Chondrocyte (in vitro differentiated cells): ENCODE measurements at places on chromosomes 5 and 9.

GRCh38 chr5:125043781-125044391 lies 297.4 kb upstream of the ZNF608 start:
- DNase-seq = no peak

DNA sequence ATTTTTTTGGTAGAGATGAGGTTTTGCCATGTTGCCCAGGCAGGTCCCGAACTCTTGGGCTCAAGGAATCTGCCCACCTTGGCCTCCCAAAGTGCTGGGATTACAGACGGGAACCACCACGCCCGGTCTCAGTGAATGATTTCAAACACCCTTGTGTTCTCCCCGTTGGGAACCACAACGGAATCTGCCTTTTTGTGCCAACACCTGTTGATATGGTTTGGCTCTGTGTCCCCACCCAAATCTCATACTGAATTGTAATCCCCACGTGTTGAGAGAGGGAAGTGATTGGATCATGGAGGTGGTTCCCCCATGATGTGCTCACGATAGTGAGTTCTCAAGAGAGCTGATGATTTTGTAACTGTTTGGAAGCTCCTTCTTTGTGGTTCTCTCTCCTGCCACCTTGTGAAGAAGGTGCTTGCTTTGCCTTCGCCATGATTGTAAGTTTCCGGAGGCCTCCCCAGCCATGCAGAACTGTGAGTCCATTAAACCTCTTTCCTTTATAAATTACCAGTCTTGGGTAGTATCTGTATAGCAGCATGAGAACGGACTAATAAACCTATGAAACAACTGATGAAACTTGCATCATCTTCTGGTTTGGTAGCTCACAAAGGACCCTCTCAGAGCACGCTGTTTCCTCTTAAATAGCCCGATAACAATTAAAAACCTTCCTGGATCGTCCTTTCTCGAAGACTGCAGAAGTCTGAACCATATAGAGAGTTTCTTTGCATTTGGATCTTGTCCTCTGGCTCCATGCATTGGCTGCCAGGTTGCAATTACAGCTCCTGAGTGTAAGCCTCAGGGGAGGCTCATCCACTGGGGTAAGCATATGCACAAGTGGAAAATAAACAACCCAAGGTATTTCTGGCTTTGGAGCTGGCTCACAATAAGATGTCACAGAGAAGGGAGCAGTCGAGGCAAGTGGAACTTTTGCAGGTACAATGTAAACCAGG lies 91.5 kb downstream of the SPRY4 start:
- DNase-seq = no peak

- DNase-seq = no peak
Observed at GRCh38 chr5:177537389-177538361, 16.7 kb downstream of the FAM193B start.

- no peak for DNase-seq
Observed at GRCh38 chr5:76709762-76710161, 6.2 kb upstream of the F2R start.

DNA sequence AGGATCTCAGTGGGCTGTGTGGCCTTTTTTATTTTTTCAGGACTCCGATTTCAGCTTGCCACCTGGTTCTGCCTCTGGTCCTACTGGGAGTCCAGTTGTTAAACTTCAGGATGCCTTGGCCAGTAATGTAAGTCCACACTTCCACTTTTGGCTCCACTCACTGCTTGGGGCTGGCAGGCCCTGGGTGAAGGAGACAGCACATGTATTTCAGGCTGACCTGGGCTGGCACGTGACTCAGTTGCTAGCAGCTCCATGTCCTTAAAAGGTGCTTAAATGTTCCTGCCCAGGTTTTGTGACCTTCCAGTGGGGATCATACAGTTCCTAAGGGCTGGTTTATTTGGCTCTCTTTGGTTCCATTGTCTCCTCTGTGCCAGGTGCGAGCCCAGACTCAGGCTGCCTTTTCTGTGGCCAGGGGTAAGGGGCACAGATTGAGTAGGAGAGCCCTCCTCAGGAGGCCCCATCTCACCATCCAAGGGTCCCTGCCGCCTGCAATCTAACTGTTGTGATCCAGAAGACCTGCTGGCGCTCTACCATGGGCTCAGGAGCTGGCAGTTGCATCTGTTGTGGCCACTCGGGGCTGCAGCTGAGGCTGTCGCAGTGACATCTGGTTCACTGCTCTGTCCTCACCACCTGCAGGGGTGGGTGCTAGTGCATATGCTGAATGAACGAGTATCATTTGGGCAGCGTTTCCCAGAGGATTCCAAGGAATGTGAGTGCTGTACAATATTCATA lies 19.2 kb upstream of the POMT1 start:
- peak; percentile 38 for DNase-seq

- no peak for DNase-seq
Observed at GRCh38 chr5:172380301-172380986, 73.9 kb downstream of the SH3PXD2B start.

- no peak for DNase-seq
Observed at GRCh38 chr5:8528106-8528505, 659.2 kb downstream of the MTRR start.

GRCh38 chr5:108655750-108656450 lies 91.8 kb upstream of the FER start:
- DNase-seq = no peak

- DNase-seq = no peak
Observed at GRCh38 chr9:120475341-120475740, 104.6 kb downstream of the CDK5RAP2 start.

DNA sequence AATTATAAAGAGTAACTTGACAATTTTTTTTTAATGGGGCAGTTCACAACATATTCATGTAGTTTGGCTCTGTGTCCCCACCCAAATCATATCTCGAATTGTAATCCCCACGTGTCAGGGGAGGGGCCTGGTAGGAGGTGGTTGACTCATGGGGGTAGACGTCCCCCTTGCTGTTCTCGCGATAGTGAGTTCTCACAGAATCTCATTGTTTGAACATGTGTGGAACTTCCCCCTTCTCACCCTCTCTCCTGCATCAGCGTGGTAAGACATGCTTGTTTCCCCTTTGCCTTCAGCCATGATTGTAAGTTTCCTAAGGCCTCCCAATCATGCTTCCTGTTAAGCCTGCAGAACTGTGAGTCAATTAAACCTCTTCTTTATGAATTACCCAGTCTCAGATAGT lies 40.7 kb downstream of the FBXW11 start:
- DNase-seq = no peak

DNA sequence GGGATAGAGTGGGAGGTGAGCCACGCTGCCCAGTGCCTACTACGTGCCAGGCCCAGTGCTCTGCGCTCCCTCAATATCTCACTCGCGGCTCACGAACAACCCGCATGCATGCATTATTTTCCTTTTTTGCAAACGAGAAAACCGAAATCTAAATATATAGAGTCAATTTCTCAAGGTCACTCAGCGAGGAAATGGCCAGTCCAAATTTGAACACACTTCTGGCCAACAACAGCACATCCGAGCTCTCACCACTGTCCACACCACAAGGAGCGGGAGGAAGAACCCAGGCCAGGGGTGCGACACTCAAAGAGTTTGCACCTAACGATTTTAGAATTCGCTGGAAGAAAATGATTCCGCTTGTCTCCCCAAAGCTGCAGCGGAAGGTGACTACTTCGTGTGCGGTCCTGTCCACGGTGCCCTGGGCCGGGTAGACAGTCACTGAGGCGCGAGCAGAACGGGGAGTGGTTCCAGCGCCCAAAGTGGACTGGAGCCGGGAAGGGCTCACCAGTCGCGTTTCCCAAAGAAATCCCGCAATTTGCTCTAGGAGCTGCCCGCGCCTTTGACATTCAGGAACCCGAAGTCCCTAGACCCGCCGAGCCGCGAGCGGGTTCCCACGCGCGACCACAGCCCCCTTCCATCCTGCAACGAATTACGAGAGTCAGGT lies 1.1 kb upstream of the TLX3 start:
- DNase-seq = no peak

DNA sequence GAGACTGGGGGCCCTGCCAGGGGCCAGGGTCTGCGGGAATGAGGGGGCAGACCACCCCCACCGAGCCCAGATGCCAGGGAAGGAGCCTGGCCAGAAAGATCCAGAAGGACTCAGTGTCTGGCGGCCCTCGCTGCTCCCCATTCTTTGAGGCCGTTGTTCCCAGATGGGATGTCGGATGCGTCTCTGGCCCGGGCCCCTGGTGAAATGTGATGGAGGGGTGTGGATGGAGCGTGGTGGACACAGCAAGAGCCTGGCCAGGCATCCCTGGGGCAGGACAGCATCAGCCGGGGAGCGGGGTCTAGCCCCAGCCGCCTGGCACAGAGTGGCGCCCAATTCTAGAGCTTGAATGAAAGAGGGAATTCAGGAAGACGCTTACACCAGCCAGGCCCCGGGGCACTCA lies 46.2 kb upstream of the NKD2 start:
- no peak for DNase-seq

DNA sequence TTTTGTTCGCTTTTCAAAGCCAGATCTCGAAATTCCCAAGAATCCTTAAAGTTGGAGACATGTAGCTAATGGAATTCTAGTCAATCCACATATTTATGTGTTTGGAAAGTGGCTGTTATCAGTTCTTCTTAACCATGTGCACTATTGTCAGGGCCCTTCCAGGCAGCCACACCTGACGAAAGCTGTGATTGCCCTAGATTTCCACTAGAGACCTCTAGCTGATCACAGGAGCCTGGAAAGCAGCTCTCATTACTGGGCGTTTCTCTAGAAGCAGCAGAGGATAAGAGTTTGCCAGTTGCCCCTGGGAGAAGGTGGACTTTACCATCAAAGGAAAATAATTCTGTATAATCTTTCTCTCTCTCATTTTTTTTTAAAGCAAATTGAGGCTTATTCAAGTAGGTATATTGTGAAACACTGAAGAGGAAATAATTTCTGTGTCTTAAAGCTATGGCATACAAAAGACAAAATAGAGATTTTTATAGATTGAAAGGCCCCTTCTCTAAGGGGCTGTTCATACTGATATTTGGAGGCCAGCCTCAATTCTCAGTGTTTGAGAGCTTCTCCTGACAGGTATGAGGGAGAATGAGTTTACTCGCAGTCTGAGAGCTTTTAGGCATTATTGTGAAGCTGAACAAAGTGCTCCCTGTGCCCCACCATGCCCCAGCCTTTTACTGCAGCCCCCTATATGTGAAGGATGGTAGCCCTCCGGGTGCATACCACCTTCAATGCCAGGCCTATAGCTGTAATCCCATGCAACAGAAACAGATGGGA lies 405.4 kb upstream of the ACTBL2 start:
- DNase-seq = no peak

- DNase-seq = no peak
Observed at GRCh38 chr5:131746423-131746822, 50.4 kb downstream of the FNIP1 start.

DNA sequence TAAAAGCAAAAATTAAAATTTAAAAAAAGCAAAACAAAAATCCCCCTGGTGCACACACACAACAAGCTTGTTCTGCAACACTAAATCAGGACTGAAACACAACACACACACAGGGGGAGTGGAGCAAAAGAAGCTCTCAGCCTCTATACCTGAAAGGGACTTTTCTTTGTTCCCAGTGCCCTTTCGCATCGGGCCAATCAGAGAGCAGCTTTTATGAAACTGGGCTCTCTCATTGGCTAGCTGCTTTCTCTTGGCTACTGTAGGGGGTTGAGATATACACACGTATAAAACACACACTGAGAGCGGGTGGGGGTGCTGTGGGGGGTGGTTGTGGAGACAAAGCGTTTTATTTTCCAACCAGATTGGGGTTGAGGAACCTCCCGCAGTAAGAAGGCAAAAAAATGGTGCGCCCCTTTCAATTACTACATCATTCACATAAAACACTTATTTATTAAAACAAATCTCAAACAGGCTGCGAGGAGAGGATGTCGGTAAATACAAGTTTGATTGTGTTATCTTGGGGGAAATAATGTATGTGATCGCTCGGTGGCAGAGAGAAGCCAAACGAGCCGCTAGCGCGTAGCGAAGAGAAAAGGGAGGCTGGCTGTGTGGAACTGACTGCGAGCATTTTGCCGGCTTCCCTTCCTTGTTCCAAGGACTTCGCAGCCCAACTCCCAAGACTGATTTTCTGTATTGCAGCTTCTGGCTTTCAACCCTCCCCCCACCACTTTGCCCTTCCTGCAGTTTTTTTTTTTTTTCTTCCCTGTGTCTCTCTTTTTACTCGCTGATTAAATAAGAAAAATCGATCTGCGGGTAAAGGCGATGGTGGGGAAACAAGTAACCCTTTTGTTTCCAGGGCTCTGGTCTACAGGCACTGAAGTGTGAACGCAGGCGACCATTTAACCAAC lies 2.5 kb upstream of the ZNF608 start:
- DNase-seq = no peak

- no peak for DNase-seq
Observed at GRCh38 chr5:133467826-133468463, 144.4 kb downstream of the FSTL4 start.

DNA sequence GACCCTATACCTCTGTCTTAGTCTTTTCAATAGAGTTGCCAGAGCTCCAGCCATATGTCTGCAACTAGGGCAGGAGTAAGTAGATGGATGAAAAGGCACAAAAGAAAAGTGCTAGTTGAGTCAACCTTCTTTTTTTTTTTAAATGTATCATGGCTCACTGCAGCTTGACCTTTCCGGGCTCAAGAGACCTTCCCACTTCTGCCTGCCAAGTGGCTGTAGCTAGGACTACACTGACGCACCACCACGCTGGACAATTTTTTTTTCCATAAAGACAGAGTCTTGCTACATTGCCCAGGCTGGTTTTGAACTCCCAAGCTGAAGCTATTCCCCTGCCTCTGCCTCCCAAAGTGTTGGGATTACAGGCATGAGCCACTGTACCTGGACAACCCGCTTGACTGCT lies 27.3 kb downstream of the FOXE1 start:
- no peak for DNase-seq

DNA sequence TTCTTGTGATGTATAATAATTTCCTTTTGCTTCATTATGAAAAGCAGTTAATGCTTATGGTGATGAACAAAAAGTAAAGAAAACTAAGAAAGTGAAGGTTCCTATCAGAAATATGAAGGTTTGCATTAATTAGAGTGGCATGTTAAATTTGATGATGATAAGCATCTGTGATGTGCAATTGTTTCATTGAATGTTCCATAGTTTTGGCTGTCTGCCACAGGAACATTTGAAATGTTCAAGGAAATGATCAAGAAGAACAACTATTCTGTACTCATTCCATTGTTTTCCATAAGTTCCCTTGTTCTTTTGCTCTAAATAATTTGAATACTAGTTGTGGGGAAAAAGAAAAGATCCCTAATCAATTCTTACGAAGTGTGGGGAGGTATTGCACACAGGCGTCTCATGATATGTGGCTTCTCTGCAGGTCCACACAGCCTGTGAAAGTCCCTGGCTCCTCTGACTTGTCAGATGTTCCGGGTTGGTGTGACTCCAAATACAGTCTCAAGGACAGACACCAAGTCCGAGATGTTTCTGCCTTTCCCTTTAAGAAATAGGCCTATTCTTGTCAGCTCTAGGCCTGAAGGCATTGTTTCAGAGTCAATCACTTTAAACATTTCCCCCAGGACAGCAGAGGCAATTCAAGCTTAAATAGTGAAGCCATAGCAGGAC lies 152.6 kb upstream of the MAST4 start:
- DNase-seq = no peak

- DNase-seq = no peak
Observed at GRCh38 chr5:133704411-133704810, 92.1 kb upstream of the FSTL4 start.
